Activated naive CD4-positive, alpha-beta T cell (primary cell): ENCODE measurements at places on chromosomes 2 and 18.

- no peak for DNase-seq
Measured at GRCh38 chr2:186911551-186912085, 62.6 kb upstream of the ZSWIM2 start.

- DNase-seq, result no peak
Measured at GRCh38 chr2:12663306-12664037, 53.3 kb upstream of the TRIB2 start.

GRCh38 chr2:160205505-160205904 lies 5.4 kb upstream of the ITGB6 start:
- DNase-seq, result no peak

DNA sequence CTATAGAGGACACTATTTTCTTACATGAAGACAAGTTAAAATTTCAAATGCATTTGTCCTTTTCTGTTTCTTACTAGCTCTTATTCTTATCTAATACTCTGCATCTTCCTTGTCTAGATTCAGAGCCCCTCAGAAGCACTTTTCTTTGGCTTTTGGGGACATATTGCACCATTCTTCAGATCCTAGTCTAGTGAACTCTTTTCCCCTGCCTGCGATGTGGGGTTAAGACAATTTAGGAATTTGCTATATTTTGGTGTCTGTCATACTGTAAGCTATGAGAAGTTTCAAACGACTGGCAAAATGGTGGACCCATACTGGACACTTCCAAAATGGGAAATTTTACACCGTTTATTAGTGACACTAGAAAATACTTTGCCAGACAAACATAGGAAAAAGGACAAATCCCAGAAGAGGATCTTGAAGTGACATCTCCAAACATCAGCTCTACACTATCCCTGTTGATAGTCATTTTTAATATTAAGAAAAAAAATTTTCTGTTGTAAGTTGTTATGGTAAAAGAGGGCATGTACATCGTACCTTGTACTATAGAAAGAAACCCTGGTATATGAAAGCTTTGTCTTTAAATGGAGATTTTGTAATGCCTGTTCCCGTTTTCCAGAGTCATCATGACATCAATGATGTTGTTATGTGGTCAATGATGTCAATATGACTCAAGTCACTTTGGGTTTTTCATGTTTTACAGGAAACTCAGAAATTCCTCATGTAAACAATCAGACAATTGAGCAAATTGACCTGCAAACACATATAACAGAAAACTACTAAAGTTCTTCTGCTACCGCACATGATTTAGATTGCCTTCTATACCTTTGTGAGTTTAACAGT lies 4.4 kb upstream of the KYNU start:
- no peak for DNase-seq

DNA sequence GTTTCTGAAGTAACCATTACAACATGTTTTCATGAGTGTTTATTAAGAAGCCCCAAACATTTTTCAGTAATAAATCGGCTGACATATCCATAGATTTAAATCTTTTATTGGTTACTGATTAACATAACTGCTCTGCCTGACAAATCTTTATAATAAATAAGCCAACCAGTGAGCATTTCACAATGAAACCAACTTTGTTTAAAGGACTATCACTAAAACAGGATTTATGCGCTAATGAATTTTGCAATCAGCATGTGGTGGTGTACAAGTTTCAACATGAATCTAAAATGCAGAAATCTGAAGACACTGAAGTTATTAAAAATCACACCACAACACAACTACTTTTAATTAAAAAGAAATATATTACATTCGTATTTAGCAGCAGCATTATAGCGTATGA lies 166.7 kb downstream of the MEIS1 start:
- DNase-seq, result no peak

GRCh38 chr2:157229572-157229971 lies 27.9 kb upstream of the GALNT5 start:
- DNase-seq, result no peak

- DNase-seq, result no peak
Measured at GRCh38 chr2:64211276-64211921, 67.2 kb upstream of the PELI1 start.

- DNase-seq, result no peak
Measured at GRCh38 chr2:174025271-174026121, 60.3 kb upstream of the SP3 start.

- DNase-seq, result no peak
Measured at GRCh38 chr2:231218366-231218765, 19.9 kb downstream of the ARMC9 start.

- no peak for DNase-seq
Measured at GRCh38 chr18:66558773-66559172, 45.1 kb downstream of the CDH19 start.

GRCh38 chr2:232541961-232542714 lies 2.6 kb downstream of the CHRNG start:
- no peak for DNase-seq

- DNase-seq, result no peak
Measured at GRCh38 chr2:13019781-13020180, 303.0 kb downstream of the TRIB2 start.

DNA sequence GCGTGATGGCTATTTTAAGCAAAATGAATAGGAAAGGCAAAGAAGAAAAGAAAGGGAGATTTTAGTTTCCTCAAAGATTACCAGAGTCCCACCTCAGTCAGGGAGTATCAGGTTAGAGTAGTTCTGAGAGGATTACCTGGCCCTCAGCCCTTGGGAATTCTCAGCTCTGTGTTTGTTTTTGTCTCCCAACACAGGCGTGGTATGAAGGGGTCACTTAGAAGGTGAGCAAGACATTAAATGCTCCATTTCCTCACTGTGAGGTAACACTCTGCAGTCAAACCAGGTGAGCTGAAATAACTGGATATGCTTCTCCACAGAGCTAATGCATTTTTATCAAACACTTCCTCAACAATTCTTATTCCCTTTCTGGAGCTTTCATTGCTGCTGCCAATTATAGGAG lies 232.2 kb downstream of the IKZF2 start:
- no peak for DNase-seq

GRCh38 chr18:7812431-7813063 lies 245.4 kb downstream of the PTPRM start:
- DNase-seq, result no peak

GRCh38 chr18:25189391-25190185 lies 162.4 kb downstream of the ZNF521 start:
- DNase-seq, result no peak

DNA sequence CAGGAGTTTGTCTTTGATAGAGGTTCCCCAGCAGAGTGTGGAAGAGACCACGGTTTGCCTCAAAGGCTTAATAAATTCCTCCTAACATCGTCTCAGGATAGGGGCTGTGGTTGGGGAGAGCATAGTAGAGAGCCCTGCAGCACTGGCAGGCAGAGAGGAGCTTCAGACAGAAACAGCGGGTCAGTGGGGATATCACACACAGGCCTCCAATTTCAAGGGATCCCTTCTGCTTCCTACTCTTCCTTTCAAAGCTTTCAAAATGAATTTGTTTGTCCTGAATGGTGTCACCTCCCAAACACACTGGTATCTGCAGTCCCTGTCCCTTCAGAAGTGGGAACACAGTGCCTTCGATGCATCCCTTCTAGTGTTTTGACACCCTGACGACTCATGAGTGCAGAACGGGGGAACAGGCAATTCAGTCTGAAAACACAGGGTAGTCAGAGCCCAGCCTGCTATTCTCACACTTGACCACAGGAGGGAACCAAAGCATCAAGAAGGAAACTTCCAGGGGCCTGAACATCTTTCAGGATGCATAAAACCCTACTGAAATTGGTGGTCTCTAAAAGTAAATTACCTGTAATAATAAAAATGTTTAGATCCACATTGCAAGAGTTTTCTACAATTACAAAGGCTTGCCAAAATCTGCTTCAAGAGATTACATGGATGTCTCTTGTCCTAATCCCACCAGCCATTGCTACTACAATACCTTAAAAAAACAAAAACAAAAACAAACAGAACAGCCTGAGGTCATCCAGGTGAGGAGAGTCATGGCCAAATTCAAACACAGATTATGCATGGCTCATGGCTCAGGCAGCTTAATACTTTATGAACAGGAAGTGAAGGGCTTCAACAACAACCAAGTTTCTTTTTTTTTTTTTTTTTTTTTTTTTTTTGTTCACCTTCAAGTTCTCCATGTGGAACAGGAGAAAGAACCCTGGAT lies 49.8 kb downstream of the SLC14A2 start:
- DNase-seq, result no peak

DNA sequence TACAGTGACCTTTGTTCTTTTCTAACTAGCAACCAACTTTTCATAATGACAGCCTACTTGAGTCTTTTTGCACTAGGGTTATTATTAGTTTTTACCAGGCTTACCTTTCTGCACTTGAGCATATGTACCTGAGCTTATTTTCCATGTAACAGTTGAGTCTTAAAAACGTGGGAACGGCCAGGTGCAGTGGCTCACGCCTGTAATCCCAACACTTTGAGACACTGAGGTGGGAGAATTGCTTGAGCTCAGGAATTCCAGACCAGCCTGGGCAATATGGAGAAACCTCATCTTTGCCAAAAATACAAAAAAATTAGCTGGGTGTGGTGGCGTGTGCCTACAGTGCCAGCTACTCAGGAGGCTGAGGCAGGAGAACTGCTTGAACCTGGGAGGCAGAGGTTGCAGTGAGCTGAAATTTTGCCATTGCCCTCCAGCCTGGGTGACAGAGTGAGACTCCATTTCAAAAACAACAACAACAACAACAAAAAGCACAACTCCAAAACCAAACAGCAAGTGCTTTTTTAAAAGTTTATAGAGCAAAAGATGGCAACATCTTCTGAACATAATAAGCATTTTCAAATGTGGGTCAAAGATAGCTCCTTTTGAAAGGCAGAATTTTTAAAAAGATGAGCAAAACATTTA lies 57.1 kb upstream of the CD28 start:
- DNase-seq, result no peak

- DNase-seq, result no peak
Measured at GRCh38 chr2:127695491-127696472, 5.5 kb upstream of the SFT2D3 start.

GRCh38 chr18:25327584-25327983 lies 24.4 kb downstream of the ZNF521 start:
- no peak for DNase-seq

GRCh38 chr18:70172225-70172624 lies 33.3 kb downstream of the RTTN start:
- DNase-seq, result no peak
